ENCODE measurements at places on chromosomes 5 and 9. TPM values are rescaled to one million over a fixed set of nuclear protein-coding genes. Genes with fewer than 3 reads are reported as not detected.
A peak's percentile ranks its signal among the peaks of the same experiment; 100 is the strongest.

- H3K36me3 ChIP-seq: peaks cover 11% of the 10 kb centered on the region
- DNase-seq: no peak
- peaks cover 2% of the 10 kb centered on the region for H3K4me1 ChIP-seq
- H3K4me3 ChIP-seq: no peak overlapping the region
- no peaks in the 10 kb centered on the region for H3K27me3 ChIP-seq
- H3K27ac ChIP-seq: no peak overlapping the region
Measured at GRCh38 chr5:151880324-151880723, 44.3 kb downstream of the GLRA1 start.

- H3K4me3 ChIP-seq: no peak overlapping the region
- peaks cover 2% of the 10 kb centered on the region for H3K27me3 ChIP-seq
- DNase-seq: no peak
- no peaks in the 10 kb centered on the region for H3K36me3 ChIP-seq
Measured at GRCh38 chr9:69389437-69389995, 64.5 kb downstream of the ENTREP1 start.

- peak; percentile 64 for DNase-seq
- no peaks in the 10 kb centered on the region for H3K27me3 ChIP-seq
- H3K4me1 ChIP-seq: no peaks in the 10 kb centered on the region
- H3K27ac ChIP-seq: no peak overlapping the region
- no peaks in the 10 kb centered on the region for H3K36me3 ChIP-seq
Measured at GRCh38 chr9:2824564-2824963, 19.3 kb downstream of the PUM3 start.

- H3K4me1 ChIP-seq: peaks cover 36% of the 10 kb centered on the region
- H3K4me3 ChIP-seq: peak overlapping the region; percentile 98
- no peaks in the 10 kb centered on the region for H3K36me3 ChIP-seq
- H3K27me3 ChIP-seq: peaks cover 6% of the 10 kb centered on the region
Measured at GRCh38 chr5:36152324-36153297, 700 bp downstream of the SKP2 start.

GRCh38 chr5:60207040-60207439, 313.5 kb upstream of the PDE4D start:
- no peak overlapping the region for H3K4me3 ChIP-seq
- peaks cover 4% of the 10 kb centered on the region for H3K4me1 ChIP-seq
- no peak overlapping the region for H3K27ac ChIP-seq
- H3K27me3 ChIP-seq: no peaks in the 10 kb centered on the region
- no peak for DNase-seq

DNA sequence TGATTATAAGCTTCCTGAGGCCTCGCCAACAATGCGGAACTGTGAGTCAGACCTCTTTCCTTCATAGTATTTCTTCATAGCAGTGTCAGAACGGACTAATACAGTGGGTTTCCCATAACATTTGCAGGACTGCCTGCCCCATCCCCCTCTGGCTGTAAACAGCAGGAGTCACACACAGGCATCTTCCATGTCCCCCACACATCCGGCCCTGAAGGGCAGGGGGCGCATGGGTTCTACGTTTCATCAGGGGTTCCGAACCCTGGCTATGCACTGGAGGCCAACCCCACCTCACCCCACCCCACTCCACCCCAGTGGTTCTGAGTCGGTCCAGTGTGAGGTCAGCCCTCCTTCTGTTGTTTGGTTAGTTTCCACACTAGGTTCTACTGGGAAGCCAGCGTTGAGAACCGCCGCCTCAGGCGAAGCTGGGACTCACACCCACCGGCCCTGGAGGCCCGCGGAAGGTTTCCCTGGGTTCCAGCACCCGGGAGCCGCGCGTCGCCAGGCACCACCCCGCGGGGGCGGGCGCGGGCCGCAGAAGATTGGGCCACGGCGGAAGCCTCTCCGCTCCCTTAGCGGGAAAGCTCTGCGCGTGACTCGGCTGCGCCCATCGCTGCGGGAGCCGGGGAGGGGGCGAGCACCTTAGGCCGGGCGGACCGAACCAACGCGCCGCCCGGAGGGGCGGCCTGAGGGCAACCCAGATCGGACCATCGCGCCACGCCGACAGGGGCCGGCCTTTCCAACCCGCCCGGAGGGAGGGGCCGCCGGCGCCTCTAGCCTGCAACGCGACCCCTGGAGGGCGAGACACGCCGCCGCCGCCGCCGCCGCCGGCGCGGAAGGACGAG, at the start of gene RUSC2:
Gene RUSC2, plus strand, starts transcription at position 799 of the 842 bp plus-strand sequence. CDS start 56,411 bp downstream, outside the sequence.
- H3K4me3 ChIP-seq: peak within 1 kb of the TSS; percentile 92
- H3K36me3 ChIP-seq: no peaks in the 10 kb centered on the region
- peak; percentile 94 for DNase-seq
- H3K4me1 ChIP-seq: peaks cover 11% of the 10 kb centered on the region
- H3K27ac ChIP-seq: peak within 1 kb of the TSS; percentile 94

The AGXT2 gene
- not detected for total RNA-seq

- H3K27ac ChIP-seq: no peak overlapping the region
- no peak overlapping the region for H3K4me3 ChIP-seq
- H3K36me3 ChIP-seq: no peaks in the 10 kb centered on the region
- peaks cover 1% of the 10 kb centered on the region for H3K27me3 ChIP-seq
Measured at GRCh38 chr9:114653556-114654159, 3.9 kb downstream of the TEX53 start.

GRCh38 chr9:127862075-127863011, 7.9 kb upstream of the ENG start:
- no peak overlapping the region for H3K27ac ChIP-seq
- peaks cover 5% of the 10 kb centered on the region for H3K27me3 ChIP-seq
- no peak overlapping the region for H3K4me3 ChIP-seq

The CEP78 gene
- 29.7 TPM for total RNA-seq

- no peak overlapping the region for H3K27ac ChIP-seq
- no peak overlapping the region for H3K4me3 ChIP-seq
- peaks cover 6% of the 10 kb centered on the region for H3K4me1 ChIP-seq
- H3K36me3 ChIP-seq: no peaks in the 10 kb centered on the region
- H3K27me3 ChIP-seq: no peaks in the 10 kb centered on the region
Measured at GRCh38 chr9:124696101-124696500, 75.0 kb downstream of the NR6A1 start.

GRCh38 chr5:116076496-116076895, 8.3 kb upstream of the COMMD10 start:
- no peak overlapping the region for H3K27ac ChIP-seq
- no peak overlapping the region for H3K4me3 ChIP-seq
- H3K27me3 ChIP-seq: no peaks in the 10 kb centered on the region
- H3K4me1 ChIP-seq: no peaks in the 10 kb centered on the region
- no peaks in the 10 kb centered on the region for H3K36me3 ChIP-seq

- H3K36me3 ChIP-seq: no peaks in the 10 kb centered on the region
- peak overlapping the region; percentile 81 for H3K27ac ChIP-seq
- H3K4me3 ChIP-seq: peak overlapping the region; percentile 47
- DNase-seq: no peak
Measured at GRCh38 chr9:106889061-106889590, 26.2 kb downstream of the ZNF462 start.

The RNF208 gene
- 24.8 TPM for total RNA-seq

DNA sequence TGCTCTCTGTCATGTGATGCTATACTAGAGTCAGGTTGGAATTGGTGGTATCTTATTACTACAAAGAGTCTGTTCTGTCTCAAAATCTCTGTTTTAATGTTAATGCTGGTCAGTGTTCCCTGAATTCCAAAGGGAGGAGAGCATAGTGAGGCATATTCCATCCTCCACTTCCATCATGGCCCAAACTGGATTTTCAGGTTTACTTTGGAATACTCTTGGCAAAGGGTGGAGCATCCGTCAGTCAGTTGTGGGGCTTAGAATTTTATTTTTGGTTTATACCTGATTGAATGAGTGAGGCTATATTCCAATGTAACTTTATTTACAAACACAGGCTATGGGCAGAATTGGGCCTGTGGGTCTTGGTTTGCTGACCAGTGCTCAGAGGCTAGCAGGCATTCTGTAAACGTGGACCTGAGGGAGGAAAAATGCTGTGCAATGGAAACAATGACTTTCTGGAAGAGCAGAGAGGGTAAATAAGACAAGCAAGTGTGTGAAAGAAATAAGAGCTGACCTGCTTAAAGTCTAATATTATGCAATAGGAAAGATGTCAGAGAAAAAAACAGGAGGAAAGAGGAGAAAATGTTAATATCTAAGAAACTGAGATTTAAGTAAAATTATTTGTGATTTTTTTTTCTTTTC, 106.2 kb upstream of the CLINT1 start:
- no peak for DNase-seq
- no peak overlapping the region for H3K27ac ChIP-seq
- H3K36me3 ChIP-seq: no peaks in the 10 kb centered on the region
- H3K4me3 ChIP-seq: no peak overlapping the region

The ADAMTS6 gene
- total RNA-seq: 2.1 TPM

The ELAVL2 gene
- total RNA-seq: 384 TPM

- H3K4me3 ChIP-seq: no peak overlapping the region
- H3K27me3 ChIP-seq: no peaks in the 10 kb centered on the region
- no peak overlapping the region for H3K27ac ChIP-seq
- H3K36me3 ChIP-seq: no peaks in the 10 kb centered on the region
Measured at GRCh38 chr9:85021686-85022085, 352.2 kb downstream of the NTRK2 start.

The PCDHGC3 gene
- total RNA-seq: 40.1 TPM

- DNase-seq: no peak
- H3K4me1 ChIP-seq: no peaks in the 10 kb centered on the region
- no peaks in the 10 kb centered on the region for H3K36me3 ChIP-seq
- H3K4me3 ChIP-seq: no peak overlapping the region
- no peak overlapping the region for H3K27ac ChIP-seq
Measured at GRCh38 chr9:89899573-89899972, 294.8 kb downstream of the GADD45G start.

- H3K27ac ChIP-seq: no peak overlapping the region
- DNase-seq: no peak
- H3K36me3 ChIP-seq: peaks cover 9% of the 10 kb centered on the region
Measured at GRCh38 chr5:68215898-68216244, 315 bp downstream of the PIK3R1 start.

- H3K4me3 ChIP-seq: no peak overlapping the region
- peaks cover 11% of the 10 kb centered on the region for H3K36me3 ChIP-seq
- H3K4me1 ChIP-seq: no peaks in the 10 kb centered on the region
Measured at GRCh38 chr9:75142202-75142601, 53.9 kb downstream of the OSTF1 start.

The PCDHAC2 gene
- total RNA-seq: 6.0 TPM

GRCh38 chr9:108664309-108665255, 191.2 kb downstream of the ACTL7B start:
- no peak overlapping the region for H3K27ac ChIP-seq
- no peaks in the 10 kb centered on the region for H3K4me1 ChIP-seq
- H3K4me3 ChIP-seq: no peak overlapping the region

DNA sequence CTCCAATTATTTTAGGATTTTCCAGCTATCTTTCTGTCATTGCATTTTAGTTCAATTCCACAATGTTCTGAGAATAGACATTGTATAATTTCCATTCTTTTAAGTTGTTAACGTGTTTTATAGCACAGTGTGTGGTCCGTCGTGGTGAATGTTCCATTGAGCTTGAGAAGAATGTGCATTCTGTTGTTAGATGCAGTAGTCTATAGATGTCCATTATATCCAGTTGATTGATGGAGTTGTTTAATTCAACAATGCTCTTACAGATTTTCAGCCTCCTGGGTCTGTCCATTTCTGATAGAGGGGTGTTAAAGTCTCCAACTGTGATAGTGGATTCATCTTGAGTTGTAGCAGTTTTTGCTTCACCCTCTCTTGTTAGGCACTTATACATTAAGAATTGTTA, 1587.7 kb upstream of the NUDT12 start:
- no peaks in the 10 kb centered on the region for H3K4me1 ChIP-seq
- DNase-seq: no peak
- no peak overlapping the region for H3K27ac ChIP-seq
- no peaks in the 10 kb centered on the region for H3K36me3 ChIP-seq
- H3K4me3 ChIP-seq: no peak overlapping the region

DNA sequence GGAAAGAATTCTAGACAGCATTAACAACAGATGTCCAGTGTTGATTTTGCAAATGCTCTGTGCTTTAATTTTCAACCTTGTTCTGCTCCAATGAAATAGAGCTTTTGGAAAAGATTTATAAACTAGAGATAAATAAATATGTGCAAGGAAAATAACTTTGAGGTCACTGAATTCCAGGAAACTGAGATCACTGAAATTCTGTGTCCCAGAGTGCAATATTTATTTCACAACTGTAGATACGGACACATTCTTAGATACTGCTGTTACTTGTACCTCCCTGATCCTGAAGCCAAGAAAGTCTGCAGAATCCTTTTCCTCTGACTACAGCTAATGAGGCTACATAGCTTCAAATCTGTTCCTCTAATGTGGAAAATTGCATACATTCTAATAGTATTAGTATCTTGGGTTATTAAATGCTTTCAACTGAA, 222.9 kb downstream of the DOCK8 start:
- H3K4me1 ChIP-seq: no peaks in the 10 kb centered on the region
- H3K36me3 ChIP-seq: no peaks in the 10 kb centered on the region
- H3K27me3 ChIP-seq: no peaks in the 10 kb centered on the region
- no peak overlapping the region for H3K27ac ChIP-seq
- H3K4me3 ChIP-seq: no peak overlapping the region

GRCh38 chr9:116671605-116672004, 15.5 kb upstream of the TRIM32 start:
- no peaks in the 10 kb centered on the region for H3K4me1 ChIP-seq
- no peak for DNase-seq
- no peak overlapping the region for H3K27ac ChIP-seq
- peaks cover 22% of the 10 kb centered on the region for H3K36me3 ChIP-seq

- H3K4me3 ChIP-seq: no peak overlapping the region
- H3K36me3 ChIP-seq: peaks cover 7% of the 10 kb centered on the region
- H3K27me3 ChIP-seq: no peaks in the 10 kb centered on the region
- no peak overlapping the region for H3K27ac ChIP-seq
- no peak for DNase-seq
- no peaks in the 10 kb centered on the region for H3K4me1 ChIP-seq
Measured at GRCh38 chr9:92562461-92562967, 26.7 kb upstream of the ECM2 start.

The ARID3C gene
- not detected for total RNA-seq

GRCh38 chr9:30579810-30580209, 1804.6 kb upstream of the ACO1 start:
- no peak for DNase-seq
- H3K27ac ChIP-seq: no peak overlapping the region
- H3K36me3 ChIP-seq: no peaks in the 10 kb centered on the region
- no peak overlapping the region for H3K4me3 ChIP-seq

GRCh38 chr9:125601961-125602360, 105.0 kb downstream of the MAPKAP1 start:
- H3K27me3 ChIP-seq: peaks cover 4% of the 10 kb centered on the region
- peaks cover 16% of the 10 kb centered on the region for H3K4me1 ChIP-seq
- peaks cover 5% of the 10 kb centered on the region for H3K36me3 ChIP-seq
- H3K27ac ChIP-seq: no peak overlapping the region

The FNIP1 gene
- 23.2 TPM for total RNA-seq

- no peak overlapping the region for H3K27ac ChIP-seq
- H3K27me3 ChIP-seq: no peaks in the 10 kb centered on the region
- H3K36me3 ChIP-seq: no peaks in the 10 kb centered on the region
- no peak for DNase-seq
- no peak overlapping the region for H3K4me3 ChIP-seq
Measured at GRCh38 chr9:76624391-76625048, 139.7 kb upstream of the PCA3 start.

- H3K27me3 ChIP-seq: no peaks in the 10 kb centered on the region
- H3K27ac ChIP-seq: no peak overlapping the region
- no peaks in the 10 kb centered on the region for H3K4me1 ChIP-seq
- no peak for DNase-seq
Measured at GRCh38 chr5:149900390-149900789, 44.2 kb downstream of the PDE6A start.

The ABCA2 gene
- total RNA-seq: 70.7 TPM

The DMRT3 gene
- total RNA-seq: 1.7 TPM

The GRM6 gene
- not detected for total RNA-seq
